ENCODE measurements at places on chromosomes 6 and 20.
A peak's percentile ranks its signal among the peaks of the same experiment; 100 is the strongest.

DNA sequence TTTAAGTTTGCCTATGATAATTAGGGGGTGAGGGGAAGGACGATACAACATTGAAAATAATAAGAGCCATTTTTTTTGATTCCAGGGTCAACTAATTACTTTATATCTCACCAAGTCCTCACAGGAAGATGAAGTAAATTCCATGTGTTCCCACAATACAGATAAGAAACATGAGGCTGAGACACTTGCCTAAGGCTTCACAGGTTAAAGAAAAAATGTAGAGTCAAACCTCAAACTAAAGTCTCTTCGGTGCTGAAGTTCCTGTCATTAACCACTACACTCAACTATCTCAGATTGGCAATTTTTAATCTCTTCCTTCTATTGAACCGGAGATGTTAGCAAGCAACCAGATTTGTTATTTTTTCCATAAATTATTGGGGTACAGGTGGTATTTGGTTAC lies 33.0 kb downstream of the MRAP2 start:
- DNase-seq, result no peak

DNA sequence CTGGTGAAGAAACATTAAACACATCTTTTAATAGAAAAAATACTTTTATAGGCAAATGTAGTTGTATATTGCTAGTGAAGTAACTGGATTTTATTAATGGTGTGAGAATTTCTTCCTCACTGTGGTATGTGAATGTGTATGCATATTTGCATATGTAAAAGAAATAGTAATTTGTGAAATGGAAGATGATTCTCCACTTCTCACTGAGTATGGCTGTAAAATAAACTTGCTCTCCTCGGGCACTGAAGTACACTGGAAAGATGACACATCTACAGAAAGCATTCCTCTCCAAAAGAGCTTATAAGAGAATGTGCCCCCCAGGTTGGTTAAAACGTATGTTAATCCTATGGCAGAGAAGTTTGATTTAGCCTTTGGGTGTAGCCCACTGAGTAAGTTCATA lies 155.5 kb downstream of the LPA start:
- no peak for DNase-seq

DNA sequence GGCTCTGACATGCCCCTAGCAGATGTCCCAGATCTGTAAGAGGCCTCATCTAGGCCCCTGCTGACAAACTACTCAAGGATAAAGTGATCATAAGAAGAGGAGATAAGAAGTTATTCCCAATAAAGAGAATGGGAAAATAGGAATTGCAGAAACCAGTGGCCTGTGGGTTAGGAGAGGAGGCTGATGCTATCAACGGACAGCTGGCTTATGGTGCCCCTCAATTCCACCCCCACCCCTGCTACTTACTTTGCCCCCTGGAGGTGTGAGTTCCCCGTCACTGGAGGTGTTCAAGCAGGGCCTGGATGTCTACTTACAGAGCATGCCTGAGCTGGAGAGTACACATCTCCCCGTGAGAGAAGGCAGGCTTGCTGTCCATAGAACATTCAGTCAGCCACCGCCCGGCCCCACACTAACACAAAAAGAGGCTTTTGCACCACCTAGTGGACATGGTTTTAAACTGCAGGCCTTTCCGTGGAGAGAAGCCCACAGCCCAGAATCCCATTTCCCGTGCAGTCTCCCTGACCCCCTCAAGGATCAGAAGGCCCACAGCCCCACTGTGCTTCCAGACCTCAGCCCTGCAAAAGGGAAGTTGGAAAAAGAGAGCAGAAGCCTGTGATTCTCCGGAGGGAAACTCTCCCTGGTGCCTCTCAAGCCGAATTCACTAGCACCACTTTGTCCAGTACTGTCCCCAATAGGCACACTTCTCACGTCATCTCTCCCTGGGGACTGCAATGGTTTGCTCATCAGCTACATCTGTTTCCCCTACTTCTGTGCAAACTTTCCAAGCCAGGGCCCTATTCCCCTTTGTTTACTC lies 23.8 kb upstream of the BNIP5 start:
- DNase-seq, result peak; percentile 67

GRCh38 chr20:56986931-56987720 lies 279.3 kb downstream of the BMP7 start:
- no peak for DNase-seq

GRCh38 chr6:52557389-52558265 lies 19.2 kb downstream of the TRAM2 start:
- DNase-seq, result no peak

- no peak for DNase-seq
These were observed 534.1 kb upstream of the JAG1 start for GRCh38 chr20:11207749-11208502.

GRCh38 chr6:168075216-168075615 lies 3.8 kb downstream of the FRMD1 start:
- no peak for DNase-seq

DNA sequence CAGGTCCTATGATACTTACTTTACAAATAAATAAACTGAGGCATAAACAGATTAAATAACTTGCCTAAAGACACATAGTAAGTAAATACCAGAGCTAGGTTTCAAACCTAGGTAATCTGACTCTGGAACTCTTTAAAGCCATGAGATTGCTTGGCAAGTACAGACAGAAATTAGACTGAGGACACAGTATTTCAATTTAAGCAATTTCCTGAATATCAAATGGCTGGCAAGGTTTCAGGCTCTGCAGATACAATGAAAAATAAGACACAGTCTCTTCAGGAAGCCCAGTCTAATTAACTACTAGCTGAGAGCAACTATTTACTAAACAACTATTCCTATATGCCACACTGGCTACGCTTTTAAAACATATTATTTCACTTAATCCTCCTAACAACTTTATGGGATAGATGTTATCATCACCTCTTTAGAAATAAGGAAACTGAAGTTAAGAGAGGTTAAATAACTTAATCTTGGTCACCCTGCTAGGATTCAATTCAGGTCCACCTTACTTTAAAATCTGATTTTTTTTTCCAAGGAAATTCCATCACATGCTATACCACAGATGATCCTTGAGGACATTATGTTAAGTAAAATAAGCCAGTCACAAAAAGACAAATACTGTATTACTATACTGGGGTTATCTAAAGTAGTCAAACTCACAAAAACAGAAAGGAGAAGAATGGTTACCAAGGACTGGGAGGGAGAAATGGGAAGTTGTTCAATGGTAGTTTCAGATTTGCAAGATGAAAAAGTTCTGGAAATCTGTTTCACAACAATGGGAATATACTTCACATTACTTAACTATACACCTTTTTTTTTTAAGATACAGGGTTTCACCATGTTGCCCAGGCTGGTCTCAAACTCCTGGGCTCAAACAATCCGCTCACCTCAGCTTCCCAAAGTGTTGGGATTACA lies 4.1 kb downstream of the TRPC4AP start:
- no peak for DNase-seq

GRCh38 chr6:100304575-100304974 lies 160.1 kb downstream of the SIM1 start:
- DNase-seq, result no peak

DNA sequence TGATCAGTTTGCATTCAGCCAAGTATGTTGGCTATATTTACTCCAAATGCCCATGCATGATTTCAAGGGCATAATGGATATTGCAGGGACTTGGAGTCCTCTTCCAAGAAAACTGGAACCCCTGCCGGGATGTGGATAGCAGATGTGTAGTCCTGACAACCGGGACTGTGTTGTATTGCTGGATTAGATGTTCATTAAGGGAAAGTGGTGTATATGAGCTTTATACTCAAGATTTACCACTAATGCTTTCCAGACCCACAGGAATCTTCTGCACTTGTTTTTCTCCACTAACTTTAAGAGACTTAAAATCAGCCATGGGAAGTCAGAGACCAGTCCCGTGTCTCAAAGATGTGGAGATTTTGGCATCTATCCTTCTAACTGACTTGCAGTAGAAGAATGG lies 770.9 kb downstream of the HDGFL1 start:
- no peak for DNase-seq

DNA sequence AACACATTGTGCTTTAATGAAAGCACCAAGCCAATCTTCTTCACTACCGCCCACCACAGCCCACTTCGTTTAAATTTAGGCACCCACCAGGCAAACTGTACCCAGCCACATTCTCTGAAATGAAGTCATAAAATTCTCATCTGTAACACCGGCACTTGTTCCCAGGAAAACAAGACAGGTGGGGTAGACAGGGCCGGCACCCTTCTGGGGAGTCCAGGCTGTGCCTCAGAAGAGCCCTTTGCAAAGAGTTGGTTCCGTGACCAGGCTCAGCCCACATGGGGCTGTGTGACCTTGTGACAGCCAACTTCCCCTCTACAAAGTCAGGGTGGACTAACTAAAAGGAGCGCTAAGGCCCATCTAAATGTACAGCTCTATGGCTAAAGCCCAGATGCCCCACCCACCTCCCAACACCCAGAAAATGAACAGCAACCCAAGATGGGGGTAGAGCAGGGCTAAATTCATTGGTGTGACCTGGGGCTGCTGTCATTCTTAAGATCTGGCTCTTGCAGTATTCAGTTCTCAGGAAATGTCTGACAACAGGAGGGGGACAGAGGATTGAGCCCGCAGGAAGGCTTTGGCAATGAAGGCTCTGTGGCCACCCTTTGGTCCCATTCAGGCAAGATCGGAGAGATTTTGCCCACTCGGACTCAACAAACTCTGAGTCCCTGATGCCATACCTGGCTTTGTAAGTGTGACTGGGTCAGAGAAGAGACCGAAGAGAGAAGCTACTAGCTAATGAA lies 56.7 kb downstream of the TRERF1 start:
- DNase-seq, result no peak

GRCh38 chr20:17893445-17893844 lies 75.1 kb downstream of the SNX5 start:
- DNase-seq, result no peak

- no peak for DNase-seq
These were observed 186.7 kb downstream of the PHACTR1 start for GRCh38 chr6:12903246-12903645.

GRCh38 chr20:48002517-48002970 lies 217.3 kb upstream of the SULF2 start:
- no peak for DNase-seq

- no peak for DNase-seq
These were observed 48.1 kb downstream of the TCP11 start for GRCh38 chr6:35093118-35093445.

DNA sequence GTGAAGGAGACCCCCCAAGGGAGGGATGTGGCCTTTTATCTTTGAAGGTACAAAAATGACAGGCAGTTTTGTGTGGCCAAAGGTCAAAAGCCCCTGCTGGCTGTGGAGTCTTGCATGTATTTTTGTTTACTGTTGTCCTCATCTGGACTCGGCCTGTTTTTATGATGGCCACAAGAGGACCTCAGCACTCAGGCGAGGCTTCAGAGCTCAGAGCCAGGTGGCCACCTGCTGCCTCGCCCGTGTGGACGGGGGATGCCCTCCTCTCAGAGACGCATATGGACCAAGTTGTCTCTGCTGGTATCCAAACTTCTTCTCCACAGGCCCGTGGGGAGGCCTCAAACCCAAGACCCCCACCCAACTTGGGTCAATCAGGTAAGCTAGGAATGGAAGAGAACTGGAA lies 118.2 kb downstream of the DACT2 start:
- DNase-seq, result no peak

GRCh38 chr6:150382171-150382570 lies 13.4 kb downstream of the IYD start:
- no peak for DNase-seq

DNA sequence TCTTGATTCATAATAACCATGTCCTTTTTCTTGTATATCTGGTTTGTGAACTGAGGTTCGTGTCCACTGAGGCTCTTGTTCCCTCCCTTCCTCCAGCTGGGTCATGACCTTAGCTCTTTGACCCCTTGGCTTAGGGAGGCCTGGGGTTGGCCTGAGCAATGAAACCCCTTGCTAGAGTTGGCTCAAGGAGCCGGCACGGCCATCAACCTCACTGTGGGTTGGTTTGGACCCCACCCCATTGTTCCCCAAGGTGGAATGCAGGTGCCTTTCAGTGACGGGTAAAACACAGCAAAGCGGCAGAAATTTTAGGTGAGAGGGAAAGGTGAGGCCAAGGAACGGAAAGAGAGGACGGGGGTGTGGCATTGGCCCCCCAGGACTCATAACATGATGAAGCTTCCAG lies 44.5 kb upstream of the PHACTR3 start:
- no peak for DNase-seq

- no peak for DNase-seq
These were observed 160.4 kb downstream of the CD83 start for GRCh38 chr6:14278006-14278405.

GRCh38 chr6:41216616-41217015 lies 11.5 kb upstream of the TREML4 start:
- DNase-seq, result no peak

GRCh38 chr20:44544263-44544662 lies 22.4 kb upstream of the SERINC3 start:
- DNase-seq, result no peak

DNA sequence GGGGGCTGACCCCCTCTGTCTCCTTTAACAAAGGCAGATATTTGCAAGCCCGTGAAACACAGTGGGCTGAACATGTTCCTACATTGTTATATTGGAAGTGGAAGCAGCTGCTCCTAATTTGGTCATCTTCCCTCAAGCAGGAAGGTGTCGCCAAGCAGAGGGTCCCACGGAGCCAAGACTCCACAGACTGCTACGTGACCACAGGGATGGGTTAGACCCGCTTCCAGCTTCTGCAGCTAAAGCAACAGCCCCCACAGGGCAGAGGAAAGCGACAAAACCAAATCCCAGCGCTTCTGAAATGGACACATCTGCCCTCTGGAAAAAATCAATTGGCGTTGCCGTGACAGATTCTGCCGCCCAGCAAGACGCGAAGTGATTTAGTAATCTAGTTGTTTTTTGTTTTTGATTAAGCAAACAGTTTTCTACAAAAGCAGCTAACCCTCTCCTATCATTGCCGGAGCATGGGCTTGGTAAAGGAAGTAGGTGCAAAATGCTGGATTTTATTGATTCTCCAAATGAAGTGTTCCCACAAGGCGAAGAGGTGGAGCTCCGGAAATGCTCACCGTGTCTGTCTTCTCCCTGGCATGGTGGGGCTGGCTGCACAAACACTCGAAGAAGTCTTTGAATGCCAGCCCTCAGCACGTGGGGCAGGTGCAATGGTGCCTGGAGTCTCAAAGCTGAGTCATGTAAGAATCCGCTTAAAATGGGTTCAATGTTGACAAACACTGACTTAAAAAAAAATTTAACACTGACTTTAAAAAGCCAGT lies 79.4 kb upstream of the FRMD1 start:
- no peak for DNase-seq

DNA sequence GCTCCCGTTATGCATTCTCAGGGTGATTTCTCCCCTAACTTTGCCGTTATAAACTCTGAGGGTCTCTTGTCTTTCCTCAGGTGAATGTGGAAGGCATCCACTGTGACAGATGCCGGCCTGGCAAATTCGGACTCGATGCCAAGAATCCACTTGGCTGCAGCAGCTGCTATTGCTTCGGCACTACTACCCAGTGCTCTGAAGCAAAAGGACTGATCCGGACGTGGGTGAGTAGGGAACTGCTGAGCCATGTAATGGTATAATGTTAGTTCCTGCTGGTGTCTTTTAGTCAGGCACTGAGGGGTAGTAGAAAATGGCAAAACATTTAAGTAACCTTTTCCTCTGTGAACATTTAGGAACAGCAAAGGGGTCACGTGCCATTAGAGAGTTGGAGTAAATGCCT lies 395.4 kb downstream of the ARHGAP18 start:
- no peak for DNase-seq

Data from activated CD4-positive, alpha-beta T cell treated with anti-CD3 and anti-CD28 coated beads, Interleukin-2, amount 50 U/mL, for 24 hours (primary cell).